Neural crest cell (in vitro differentiated cells): ENCODE measurements at places on chromosomes 4 and X. TPM values are rescaled to one million over a fixed set of nuclear protein-coding genes. Genes with fewer than 3 reads are reported as not detected.

The DCAF12L2 gene
- 2.9 and 3.3 TPM in 2 replicates for total RNA-seq

GRCh38 chr4:162356181-162356580 is 192.4 kb upstream of the FSTL5 start:
- DNase-seq: no peak
- no peaks in the 10 kb centered on the region for H3K36me3 ChIP-seq
- H3K4me1 ChIP-seq: no peaks in the 10 kb centered on the region
- no peaks in the 10 kb centered on the region for H3K27me3 ChIP-seq
- H3K4me3 ChIP-seq: no peak overlapping the region

GRCh38 chr4:184275766-184276165 is 58.1 kb upstream of the ENPP6 start:
- H3K27me3 ChIP-seq: no peaks in the 10 kb centered on the region
- H3K4me3 ChIP-seq: no peak overlapping the region
- no peak overlapping the region for H3K27ac ChIP-seq

DNA sequence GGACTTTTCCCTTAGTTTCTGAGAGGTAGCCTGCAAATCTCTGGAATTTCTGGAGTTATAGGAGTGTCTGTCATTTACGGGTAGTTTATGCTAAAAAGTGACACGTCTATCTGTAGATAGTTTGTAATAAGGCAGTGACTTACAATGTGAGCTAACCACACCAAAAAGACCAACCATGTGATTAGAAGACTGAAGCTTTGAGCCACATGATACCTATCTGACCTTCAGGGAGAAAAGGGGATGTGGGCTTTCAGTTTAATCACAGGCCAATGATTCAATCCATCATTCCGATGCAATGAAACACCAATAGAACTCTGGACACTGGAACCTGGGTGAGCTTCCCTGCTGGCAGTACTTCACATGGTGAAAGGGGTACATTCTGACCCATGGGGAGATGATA is 254.6 kb upstream of the GK2 start:
- H3K36me3 ChIP-seq: no peaks in the 10 kb centered on the region
- H3K4me1 ChIP-seq: no peaks in the 10 kb centered on the region
- no peak overlapping the region for H3K27ac ChIP-seq
- H3K27me3 ChIP-seq: no peaks in the 10 kb centered on the region

DNA sequence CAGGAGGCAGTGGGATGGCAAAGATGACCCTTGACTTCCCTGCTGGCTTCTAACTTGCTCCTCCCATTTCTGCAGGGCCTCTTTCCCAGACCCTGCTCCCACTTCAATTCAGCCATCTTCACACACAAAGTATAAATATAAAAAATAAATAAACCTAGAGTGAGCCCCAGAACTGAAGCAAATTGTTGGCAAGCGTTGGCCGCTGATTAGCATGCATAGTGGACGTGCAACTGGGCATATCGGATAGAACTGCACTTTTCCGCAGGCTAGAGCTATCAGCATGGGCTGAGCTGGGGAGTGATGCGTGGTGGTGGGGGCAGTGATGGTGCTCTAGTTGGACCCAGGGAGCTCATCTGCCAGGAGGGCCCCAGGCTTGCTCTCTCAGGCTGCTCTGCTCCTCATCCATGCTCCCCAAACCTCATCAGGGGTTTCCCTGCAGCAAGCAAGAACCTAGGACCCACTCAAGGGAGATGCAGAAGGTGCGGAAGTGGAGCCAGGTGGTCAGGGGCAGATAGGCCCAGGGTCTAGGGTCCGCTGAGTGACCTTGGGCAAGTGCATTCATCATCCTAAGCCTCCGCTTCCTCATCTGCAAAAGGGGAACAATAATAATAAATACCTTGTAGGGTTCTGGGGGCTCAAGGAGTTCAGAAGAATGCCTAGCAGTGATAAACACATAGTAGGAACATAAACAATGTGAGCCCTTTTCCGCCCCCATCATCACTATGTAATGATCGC is 146.8 kb upstream of the PJA1 start:
- H3K4me1 ChIP-seq: peaks cover 41% of the 10 kb centered on the region
- no peak overlapping the region for H3K4me3 ChIP-seq
- H3K36me3 ChIP-seq: no peaks in the 10 kb centered on the region
- no peaks in the 10 kb centered on the region for H3K27me3 ChIP-seq
- H3K27ac ChIP-seq: no peak overlapping the region
- DNase-seq: no peak

DNA sequence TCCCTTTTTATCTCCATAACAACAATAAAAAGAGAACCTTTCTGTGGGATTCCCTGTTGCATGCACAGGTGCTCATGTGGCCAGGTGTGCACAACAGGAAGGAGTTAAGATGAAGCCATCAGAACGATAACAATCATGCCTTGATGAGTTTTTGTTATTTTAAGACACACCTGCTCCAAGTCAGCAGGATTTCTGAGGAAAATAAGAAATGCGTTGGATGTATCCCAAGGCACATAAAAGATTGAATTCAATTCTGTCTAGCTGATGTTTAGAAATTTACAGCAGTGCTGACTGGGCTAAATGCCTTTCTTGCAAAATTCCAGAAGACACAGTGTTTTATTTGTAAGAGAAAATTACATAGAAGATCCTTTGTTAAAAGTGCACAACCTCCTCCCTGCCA is 1678.2 kb downstream of the ARAP2 start:
- H3K27ac ChIP-seq: peak overlapping the region; percentile 58
- no peaks in the 10 kb centered on the region for H3K4me1 ChIP-seq
- no peak for DNase-seq
- no peaks in the 10 kb centered on the region for H3K36me3 ChIP-seq

GRCh38 chr4:73315091-73315490 is 56.5 kb upstream of the ANKRD17 start:
- H3K36me3 ChIP-seq: peaks cover 14% of the 10 kb centered on the region
- no peak for DNase-seq
- H3K27me3 ChIP-seq: no peaks in the 10 kb centered on the region
